ENCODE measurements at places on chromosomes 5 and 9.

GRCh38 chr5:132052520-132052919 lies 7.9 kb upstream of the IL3 start:
- DNase-seq = no peak

DNA sequence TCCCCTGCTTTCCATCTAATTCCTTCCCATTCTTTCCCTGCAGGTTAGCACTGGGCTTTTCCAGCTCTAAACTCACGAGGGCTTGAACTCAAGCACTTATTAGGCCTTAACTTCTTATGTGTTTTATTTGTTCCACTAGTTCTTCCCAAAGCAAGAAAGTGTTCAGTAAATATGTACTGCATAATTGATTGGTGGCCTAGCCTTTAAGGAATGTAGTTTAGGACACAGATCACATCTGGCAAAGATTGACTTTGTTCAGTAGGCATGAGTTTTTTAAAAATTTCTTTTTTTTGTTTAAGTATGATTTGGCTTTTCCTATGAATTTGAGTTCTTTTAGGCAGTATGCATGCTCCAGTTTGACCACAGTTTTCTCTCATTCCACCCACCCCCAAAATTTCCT lies 285.2 kb downstream of the NPR3 start:
- no peak for DNase-seq

DNA sequence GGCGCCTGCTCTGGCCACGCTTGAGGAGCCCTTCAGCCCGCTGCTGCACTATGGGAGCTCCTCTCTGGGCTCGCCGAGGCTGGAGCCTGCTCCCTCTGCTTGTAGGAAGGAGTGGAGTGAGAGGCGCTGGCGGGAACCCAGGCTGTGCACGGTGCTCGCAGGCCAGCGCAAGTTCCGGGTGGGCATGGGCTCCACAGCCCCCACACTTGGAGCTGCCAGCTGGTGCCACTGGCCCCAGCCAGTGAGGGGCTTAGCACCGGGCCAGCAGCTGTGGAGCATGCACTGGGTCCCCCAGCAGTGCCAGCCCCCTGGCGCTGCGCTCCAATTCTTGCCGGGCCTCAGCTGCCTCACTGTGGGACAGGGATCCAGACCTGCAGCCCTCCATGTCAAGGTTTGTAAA lies 122.1 kb upstream of the CD180 start:
- no peak for DNase-seq

- no peak for DNase-seq
Measured at GRCh38 chr5:8773046-8773615, 772.7 kb downstream of the SEMA5A start.

GRCh38 chr5:135826221-135826525 lies 8.3 kb upstream of the SLC25A48 start:
- no peak for DNase-seq

GRCh38 chr5:115325296-115325959 lies 29.0 kb upstream of the CCDC112 start:
- no peak for DNase-seq

DNA sequence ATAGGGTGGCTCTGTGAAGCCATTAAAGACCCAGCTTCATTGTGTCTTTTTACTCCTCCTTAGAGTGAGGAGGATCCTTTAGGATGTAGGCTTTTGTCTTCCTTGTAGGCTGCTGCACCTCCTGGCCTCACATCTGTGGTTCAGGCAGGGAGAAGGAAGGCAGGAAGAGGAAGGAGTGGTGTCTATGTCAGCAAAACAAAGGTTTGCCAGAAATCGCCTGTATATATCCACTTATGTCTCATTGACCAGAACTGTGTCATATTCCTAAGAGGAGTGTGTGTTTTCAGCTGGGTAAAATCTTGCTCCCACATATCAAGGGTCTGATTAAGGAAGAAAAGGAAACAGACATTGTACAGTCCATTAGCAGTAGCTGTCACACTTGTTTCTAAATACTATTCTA lies 213.8 kb downstream of the ARHGAP26 start:
- no peak for DNase-seq

DNA sequence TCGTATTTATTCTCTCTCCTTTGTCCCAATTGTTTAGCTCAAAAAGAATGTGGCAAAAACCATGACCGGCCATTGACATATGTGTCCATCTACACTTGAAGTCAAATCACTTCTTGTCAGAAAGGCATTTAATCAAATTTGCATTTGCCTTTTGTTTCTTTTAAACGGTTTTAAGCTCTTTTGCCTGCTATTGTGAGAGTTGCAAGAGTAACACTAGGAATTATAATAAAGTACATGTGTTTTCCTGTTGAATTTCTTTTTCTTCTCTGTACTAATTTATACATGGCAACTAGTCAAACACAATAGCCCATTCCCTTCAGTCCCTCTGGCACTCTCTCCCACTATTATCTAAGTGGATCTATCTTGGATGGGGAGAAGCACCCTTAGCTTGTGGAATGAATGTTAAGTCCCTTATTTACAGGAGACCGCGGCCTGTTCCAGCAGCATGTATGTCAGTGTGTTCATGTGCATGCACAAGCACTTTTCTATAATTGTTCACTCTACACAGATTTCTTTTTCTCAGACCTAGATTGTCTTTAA lies 3.2 kb downstream of the ADAMTSL1 start:
- DNase-seq = no peak

DNA sequence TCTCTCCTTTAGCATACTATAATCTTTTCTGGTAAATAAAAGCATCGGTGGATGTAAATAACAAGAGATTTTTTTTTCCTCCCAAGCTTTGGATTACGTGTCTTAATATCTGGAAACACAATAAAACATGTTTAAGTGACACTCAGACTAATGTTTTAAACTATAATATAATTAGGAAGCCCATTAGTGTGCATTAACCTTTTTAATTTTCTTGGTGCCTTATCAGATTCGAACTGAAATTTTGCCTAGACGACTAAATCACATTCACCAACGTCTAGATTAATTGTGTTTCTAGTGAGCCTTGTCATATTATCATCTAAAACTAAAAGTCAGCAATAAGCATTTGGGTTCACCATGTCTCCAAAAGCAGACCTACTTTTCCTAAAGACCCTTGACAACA lies 110.2 kb downstream of the CDH6 start:
- DNase-seq = no peak

DNA sequence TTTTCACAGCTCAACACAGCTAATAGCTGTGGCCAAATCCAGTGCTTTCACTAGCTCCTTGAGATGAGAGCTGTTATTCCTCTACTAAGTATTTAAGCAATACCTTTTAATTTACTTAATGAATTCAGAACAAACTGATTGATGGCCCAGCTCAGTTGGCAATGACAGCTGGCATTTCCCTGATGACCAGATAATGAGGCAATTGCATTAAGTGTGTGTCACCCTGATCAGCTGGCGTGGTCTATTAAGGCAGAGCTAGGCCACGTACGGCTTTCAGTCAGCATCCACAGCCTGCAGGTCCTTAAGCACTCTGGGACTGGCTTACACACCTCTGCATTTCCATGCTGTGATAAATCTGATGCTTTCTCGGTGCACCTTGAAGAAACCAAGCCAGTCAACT lies 34.4 kb downstream of the TTLL11 start:
- DNase-seq = no peak

- DNase-seq = no peak
Measured at GRCh38 chr9:95776176-95776575, 99.3 kb upstream of the ERCC6L2 start.

DNA sequence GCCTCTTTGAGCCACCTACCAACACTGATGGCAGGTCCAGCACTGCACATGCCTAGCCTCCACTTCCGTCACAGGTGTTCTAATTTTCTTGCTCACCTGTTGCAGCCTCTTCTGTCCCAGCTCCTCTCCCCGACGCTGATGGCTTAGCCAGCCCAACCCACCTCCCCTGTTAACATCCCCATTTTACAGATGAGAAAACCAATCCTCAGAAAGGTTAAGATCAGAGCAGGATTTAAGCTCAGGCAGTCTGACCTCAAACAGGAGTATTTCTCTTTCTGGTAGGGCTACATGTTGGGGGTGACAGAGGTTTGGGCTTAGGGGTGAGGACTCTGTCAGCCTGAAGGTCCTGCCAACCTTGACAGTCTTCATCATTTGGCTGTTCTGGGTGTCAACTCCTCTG lies 74.5 kb upstream of the PITX1 start:
- DNase-seq = no peak

DNA sequence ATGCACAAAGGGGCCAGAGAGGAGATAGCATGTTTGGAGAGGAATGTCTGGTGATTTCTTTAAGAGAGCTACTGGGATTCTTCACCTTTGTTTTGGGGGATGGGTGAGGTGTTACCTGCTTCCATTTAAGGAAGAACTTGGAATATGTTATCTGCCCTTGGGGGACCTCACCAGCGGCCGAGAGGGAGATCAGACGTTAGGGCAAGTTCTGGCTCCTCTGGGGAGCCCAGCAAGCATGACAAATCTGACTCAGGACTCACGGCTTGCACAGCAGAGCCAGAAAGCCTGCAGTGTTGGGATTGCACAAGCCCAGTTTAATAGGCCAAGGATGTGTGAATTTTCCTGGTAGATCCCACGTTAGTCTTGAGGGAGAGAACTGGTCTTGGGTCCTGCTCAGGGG lies 40.3 kb downstream of the SLC28A3 start:
- DNase-seq = no peak

GRCh38 chr9:69797675-69798074 lies 22.9 kb upstream of the CFAP95 start:
- DNase-seq = no peak

GRCh38 chr9:23730364-23730763 lies 95.7 kb downstream of the ELAVL2 start:
- DNase-seq = no peak

DNA sequence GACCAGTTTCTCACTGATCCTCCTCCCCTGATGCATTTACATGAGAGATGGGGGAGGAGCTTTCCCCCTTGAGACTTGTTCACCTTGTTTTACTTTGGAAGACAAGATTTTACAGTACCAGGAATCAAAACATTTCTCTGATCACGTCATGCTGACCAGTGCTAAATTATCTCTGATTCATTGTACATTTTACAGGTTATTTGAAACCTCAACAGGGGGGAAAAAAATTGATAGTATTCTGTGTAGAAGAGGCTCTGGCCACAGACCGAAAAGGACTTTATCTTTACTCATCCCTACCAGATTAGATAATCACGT lies 133.9 kb downstream of the GRIA1 start:
- no peak for DNase-seq

Data from activated T-helper 1 cell treated with anti-CD3 and anti-CD28 coated beads, Interleukin-2, amount 50 U/mL, for 16 hours (primary cell).